ENCODE measurements at places on chromosomes 11 and 22. TPM values are rescaled to one million over a fixed set of nuclear protein-coding genes. Genes with fewer than 3 reads are reported as not detected.

ANO1 gene
- total RNA-seq = 12.4 TPM

DEPDC7 gene
- total RNA-seq = 1.8 TPM

FAM180B gene
- total RNA-seq = not detected

HBG2 gene
- total RNA-seq = not detected

CDC42BPG gene
- total RNA-seq = 14.7 TPM

- no peak for DNase-seq
- H3K27me3 ChIP-seq = no peaks in the 10 kb centered on the region
- H3K4me1 ChIP-seq = no peaks in the 10 kb centered on the region
- no peak overlapping the region for H3K27ac ChIP-seq
- no peaks in the 10 kb centered on the region for H3K36me3 ChIP-seq
Observed at GRCh38 chr11:45834298-45834756, 12.9 kb upstream of the CRY2 start.

DNA sequence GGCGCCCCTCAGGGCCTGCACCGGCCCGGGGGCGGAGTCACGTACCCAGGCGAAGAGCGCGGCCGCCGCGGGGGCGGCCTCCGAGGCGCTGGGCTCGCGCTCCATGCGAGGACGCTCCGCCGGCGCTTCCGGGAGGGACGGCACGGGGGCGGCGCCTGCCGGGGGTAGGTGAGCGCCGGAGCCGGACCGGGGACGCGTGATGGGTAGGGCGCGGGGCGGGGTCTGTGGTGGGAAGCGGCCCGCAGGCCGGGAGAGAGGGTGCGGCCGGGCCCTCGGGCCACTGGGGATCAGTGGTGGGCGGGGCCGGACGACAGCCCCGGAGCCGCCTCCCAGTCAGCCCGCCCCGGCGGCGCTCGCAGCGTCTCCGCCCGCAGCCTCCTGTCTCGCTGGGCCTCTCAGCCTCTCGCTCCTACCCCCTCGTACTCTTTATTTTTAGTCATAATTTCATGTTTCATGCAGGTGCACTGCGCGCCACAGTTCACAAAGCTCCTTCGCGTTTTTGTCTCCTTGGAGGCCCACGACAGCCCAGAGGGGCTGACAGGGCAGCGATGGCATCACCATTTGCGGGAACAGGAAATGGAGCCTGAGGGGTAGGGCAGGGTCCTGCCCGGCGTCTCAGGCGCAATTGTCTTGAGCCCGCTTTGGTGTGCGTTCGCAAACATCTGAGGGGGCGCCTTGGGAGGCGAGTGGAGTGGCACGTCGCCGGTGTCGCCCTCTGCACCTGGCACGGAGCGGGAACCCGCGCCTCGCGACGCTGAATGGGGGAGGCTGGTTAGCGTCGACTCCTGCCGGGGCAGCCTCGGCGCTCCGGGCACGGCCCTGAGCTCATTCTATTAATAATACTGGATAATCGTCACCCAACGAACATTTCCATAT is at the start of gene SERGEF:
Gene SERGEF (minus strand): TSS at position 142 of the 876 bp plus-strand sequence. CDS start 37 bp downstream, at position 105.
- H3K27ac ChIP-seq = peak within 1 kb of the TSS; percentile 87
- no peaks in the 10 kb centered on the region for H3K27me3 ChIP-seq
- H3K4me1 ChIP-seq = no peaks in the 10 kb centered on the region
- H3K36me3 ChIP-seq = no peaks in the 10 kb centered on the region
- peak within 1 kb of the TSS; percentile 54 for H3K4me3 ChIP-seq

GRCh38 chr22:39577366-39577765 is 6.8 kb downstream of the CACNA1I start:
- H3K4me1 ChIP-seq = no peaks in the 10 kb centered on the region
- H3K27ac ChIP-seq = no peak overlapping the region
- H3K36me3 ChIP-seq = no peaks in the 10 kb centered on the region
- DNase-seq = no peak
- H3K4me3 ChIP-seq = no peak overlapping the region

DNA sequence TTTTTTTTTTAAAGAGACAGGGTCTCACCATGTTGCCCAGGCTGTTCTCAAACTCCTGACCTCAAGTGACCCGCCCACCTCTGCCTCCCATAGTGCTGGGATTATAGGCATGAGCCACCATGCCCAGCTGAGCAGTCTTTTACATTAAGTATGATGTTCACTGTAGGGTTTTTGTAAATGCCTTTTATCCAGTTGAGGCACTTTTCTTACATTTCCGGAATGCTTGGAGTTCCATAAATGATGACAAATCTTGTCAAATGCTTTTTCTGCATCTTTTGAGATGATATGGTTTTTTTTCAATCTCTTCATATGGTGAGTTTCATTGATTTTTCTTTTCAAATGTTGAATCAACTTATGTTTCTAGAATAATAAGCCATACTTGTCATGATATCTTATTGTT is 29.4 kb upstream of the CTTN start:
- H3K27ac ChIP-seq = no peak overlapping the region
- no peak for DNase-seq

DNA sequence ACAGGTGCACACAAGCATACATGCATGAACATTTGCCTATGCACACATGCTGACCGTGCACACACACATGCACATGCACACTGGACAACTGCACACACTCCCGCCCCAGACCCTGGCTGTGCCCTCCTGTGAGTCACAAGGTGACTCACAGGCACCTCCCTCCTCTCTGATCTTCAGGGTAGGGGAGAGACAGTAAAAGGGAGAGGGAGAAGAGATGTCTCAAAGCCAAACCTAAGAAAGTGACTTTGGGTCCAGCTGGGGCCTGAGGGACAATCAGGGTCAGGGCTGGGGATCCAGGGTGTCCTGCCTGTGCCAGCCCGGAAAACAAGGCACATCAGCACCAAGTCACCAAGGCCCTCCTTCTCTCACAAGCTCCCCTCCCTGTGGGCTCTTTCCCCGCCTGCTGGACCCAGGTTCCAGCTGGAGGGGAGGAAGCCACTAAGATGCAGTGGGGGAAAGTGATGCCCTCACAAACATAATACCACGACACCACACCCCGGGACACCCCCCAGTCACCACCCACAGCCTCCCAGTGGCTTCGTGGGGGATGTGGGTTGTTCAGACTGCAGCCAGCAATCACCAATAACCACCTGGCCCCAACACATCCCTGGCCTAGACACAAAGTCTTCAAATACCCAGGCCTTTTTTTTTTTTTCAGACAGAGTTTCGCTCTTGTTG is 39.3 kb downstream of the PDGFB start:
- no peaks in the 10 kb centered on the region for H3K36me3 ChIP-seq
- H3K27ac ChIP-seq = no peak overlapping the region
- H3K27me3 ChIP-seq = no peaks in the 10 kb centered on the region
- DNase-seq = no peak
- H3K4me1 ChIP-seq = peaks cover 12% of the 10 kb centered on the region

Measured in pancreas (tissue), 10 donors.